ENCODE measurements at places on chromosomes 2 and 18.
A peak's percentile ranks its signal among the peaks of the same experiment; 100 is the strongest.

DNA sequence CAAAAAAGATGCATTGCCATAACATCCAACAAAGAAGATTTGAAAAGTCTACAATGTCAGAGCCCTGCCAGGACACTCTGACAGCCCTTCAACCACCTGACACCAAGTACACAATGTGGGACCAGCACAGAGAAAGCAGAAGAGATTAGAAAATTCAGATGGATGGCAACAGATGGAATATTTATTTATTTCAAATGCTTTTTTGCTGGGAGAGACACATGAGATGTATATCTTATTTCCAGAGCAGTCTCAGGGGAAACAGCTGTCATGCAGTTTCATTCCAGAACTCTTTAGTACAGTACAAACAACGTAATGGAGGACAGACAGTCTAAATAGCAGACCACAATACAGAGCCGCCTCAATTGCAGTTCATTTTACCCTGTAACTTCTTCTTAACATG is 110.1 kb downstream of the MAIP1 start:
- no peak for DNase-seq

DNA sequence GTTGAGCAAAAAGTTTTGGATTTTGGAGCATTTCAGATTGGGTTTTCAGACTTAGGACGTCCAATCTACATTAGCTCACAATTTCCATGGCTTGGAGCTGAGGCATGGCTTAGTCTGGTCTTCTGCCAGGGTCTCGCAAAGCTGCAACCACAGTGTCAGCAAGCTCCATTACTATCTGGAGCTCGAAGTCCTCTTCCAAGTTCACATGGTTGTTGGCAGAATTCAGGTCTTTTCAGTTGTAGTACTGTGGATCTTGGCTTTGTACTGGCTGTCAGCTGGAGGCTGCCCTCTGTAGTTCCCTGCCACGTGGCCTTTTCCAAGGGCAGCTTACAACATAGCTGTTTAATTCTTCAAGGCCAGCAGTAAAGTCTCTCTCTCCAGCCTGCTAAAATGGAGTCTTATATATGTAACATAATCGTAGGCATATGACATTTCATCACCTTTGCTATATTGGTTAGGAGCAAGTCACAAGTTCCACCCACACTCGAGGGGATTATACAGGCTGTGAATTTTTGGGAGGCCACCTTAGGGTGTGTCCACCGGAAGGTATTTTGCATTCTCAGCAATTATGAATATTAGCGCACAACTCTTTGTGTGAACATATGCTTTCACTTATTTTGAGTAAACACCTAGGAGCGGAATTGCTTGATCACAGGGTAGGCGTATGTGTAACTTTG is 41.5 kb upstream of the EPC2 start:
- DNase-seq, result no peak

- peak; percentile 96 for DNase-seq
These were observed 244.7 kb upstream of the HS6ST1 start for GRCh38 chr2:128563348-128563687.

- no peak for DNase-seq
These were observed 244.5 kb downstream of the TXNL1 start for GRCh38 chr18:56393870-56394269.

Data from NCI-H226 (cell line).